ENCODE measurements at places on chromosomes 13 and 19.

DNA sequence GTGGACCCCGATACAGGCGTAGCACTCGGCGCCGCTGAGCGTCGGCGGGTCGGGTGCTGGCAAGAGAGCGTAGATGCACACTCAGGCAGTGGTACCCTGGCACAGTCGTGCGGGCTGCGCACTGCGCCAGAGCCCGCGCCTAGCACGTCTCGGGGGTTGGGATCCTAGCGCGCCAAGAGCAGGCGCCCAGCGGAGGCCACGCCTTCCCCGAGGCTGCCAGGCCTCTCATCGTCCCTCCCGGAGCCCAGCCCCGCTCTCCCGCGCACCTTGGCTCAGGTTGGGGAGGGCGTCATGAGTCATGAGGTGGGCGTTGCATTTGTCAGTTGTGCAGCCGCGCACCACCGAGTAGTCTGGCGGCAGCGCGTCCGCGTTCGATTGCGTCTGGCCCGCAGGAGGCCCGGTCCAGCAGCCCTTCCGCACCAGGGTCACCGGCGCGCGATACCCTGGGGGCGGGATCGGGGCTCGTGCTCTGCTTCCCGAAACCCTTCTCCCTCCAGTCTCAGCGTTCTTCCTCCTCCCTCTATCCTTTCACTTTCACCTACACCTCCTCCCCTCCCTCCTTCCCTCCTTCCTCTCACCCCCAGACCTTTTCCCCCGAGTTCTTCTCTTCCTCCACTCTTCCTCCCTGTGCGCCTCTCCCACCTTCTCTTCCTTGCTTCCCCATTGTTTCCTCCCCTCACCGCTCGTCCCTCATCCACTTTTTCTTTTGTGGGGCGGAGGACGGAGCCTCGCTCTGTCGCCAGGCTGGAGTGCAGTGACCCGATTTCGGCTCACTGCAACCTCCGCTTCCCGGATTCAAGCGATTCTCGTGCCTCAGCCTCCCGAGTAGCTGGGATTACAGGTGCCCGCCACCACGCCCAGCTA, 3.5 kb downstream of the LYPD5 start:
- no peak for DNase-seq

- no peak for DNase-seq
These were observed 5.5 kb upstream of the ADAMTS10 start for GRCh38 chr19:8615813-8616596.

DNA sequence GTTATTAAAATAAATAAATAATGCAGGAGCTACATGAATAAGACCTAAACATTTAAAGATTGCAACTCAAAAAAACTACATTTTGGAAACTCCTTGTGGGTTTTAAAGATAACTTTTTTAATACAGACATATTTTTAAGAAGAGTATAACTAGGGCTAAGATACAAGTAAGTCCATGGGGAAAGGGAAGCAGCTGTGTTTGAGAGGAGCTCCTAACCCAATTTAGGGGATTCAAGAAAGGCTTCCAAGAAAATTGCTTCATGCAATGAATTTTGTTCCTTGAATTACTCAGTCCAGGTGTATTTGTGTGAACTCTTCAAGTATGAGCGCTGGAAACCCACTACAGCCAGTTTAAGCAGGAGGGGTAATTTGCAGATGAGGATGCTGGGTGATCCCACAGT, 44.1 kb upstream of the C13orf42 start:
- DNase-seq, result no peak

DNA sequence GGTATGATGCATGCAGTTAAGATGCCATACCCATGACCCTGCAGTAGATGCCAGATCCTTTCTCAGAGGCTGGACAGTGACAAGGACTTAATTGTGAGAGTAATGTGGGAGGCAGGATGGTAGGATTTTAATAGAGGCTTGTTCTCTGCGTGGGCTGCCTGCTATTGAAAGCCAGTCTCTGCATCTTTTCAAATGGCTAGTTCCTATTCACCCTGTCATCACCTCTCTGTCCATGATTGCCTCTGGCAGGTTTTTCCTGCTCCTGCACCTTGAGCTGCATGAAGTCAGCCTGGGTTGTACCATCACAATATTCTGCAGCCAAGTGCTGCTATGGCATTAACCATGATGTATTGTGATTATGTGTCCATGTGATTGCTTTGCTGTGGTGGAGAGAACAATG, 440.5 kb downstream of the ITGBL1 start:
- no peak for DNase-seq

GRCh38 chr19:16377521-16377920, 52.9 kb downstream of the KLF2 start:
- DNase-seq, result no peak

DNA sequence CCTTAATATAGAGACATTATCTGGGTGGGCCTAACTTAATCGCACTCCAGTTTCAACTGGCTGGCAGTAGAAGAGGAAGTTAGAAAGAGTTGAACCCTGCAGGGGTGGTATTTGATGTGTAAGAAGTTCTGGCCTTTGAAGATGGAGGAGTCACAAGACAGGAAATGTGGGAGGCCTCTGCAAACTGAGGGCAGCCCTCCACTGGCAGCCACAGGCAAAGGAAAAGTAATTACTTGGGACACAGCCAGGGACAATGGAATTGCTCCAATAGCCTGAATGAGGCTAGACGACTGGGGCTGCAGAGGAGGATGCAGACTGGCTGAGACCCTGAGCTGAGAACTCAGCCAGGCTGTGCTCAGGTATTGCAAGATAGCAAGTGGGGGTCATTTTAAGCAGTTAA, 703.3 kb upstream of the ARGLU1 start:
- DNase-seq, result no peak

- DNase-seq, result no peak
These were observed 6.0 kb downstream of the PNMA8B start for GRCh38 chr19:46489445-46490272.

DNA sequence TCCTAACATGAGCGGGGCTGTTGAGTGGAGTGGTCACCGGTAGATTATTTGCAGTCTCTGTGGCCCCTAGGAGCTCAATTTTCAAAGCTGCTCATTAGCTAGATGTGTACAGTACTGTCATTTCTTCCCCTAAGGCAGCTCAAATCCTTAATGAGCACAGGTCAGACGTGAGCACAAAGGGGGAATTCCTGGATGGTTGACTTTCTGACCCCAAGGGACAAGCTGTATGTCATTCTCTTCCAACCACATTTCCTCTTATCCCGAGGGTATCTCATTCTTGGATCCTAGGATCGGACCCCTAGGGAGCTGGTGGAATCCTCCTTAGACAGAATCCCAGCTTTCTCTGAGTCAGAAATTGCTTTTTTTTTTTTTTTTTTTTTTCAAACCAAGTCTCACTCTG, 5.7 kb upstream of the OR7G3 start:
- DNase-seq, result no peak

DNA sequence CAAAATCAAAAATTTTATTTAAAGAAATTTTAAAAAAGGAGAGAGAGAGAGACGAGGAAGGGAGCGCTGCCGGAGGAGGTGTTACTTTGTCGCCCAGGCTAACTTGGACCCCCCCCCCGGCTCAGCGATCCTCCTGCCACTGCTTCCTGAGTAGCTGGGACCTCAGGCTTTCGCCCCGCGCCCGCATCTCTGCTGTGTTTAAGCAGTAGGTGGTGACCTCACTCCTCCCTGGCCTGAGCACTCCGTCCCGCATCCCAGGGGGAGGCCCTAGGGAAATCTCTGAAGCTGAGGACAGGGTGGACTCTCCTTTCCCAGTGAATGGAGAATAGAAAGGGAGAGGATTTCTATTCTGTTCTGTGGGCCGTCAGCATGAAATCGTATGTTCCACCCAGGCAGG, 485 bp upstream of the ZNF845 start:
- DNase-seq, result no peak

GRCh38 chr13:94369972-94370436, 109.5 kb downstream of the DCT start:
- no peak for DNase-seq

GRCh38 chr13:106836186-106836802, 268.4 kb upstream of the ARGLU1 start:
- no peak for DNase-seq

DNA sequence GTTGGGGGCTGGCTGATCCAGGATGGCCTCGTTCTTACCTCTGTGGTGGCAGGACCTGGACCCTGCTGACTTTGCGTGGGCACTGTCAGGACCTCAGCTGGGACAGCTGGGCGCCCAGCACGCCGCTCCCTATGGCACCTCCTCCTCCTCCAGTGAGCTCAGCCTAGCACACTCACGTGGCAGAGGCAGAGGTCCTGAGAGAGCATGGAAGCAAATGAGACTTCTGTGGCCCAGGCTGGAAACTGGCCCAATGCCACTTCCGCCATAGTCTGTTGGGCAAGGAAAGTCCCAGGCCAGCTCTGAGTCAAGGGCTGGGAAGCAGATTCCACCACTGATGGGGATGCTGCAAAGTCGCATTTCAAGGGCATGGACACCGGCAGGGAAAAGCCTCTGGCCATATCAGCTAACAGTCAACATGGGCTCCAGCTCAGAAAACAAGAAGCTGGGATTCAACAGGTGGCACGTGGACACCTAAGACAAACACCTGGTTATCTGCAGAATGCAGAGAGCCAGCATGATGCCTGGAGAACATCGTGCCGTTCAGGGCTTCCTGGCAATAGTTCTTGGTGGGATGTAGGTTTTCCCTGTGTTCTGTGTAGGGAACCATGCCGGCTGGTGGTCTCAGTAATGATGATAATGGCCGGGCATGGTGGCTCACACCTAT, 16.7 kb downstream of the MYBPC2 start:
- DNase-seq, result no peak

GRCh38 chr13:90690458-90691080, 656.9 kb upstream of the MIR17HG start:
- DNase-seq, result no peak

DNA sequence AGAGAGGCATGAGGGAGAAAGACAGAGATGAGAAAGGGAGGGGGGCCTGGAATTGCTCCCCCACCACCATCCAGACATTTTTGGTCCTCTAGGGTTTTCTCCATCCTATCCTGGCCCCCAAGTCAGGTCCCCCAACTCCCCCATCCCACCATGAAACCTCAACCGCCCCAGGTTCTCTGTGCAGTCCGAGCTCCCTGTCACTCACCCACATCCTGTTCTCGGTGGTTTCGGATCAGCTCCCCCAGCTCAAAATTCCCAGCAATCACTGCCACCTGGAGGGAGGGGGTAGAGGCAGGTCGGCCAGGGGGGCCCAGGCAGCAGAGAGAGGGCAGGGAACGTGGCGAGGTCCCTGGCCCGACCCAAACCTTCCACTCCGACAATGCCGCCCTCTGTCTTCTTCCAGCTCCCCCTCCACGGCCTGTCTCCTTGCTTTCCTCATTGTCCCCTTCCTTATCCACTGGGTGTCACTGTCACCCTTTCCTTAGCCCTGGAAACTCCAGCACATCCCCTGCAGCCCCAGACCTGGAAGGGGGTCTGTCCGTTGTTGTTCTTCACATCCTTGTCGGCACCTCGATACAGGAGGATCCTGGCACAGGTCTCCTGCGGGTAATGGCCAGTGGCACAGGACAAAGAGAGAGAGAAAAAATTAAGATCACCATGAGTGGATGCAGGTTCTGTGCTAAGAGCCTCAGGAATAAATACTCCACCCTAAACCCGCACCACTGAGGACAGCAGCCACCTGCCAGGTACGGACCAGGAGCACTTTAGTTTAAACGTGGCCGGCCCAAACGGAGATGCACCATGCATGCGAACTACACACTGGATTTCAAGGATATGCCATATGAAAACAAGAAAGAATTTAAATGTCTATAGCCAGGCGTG, 15.4 kb downstream of the SHANK1 start:
- no peak for DNase-seq

DNA sequence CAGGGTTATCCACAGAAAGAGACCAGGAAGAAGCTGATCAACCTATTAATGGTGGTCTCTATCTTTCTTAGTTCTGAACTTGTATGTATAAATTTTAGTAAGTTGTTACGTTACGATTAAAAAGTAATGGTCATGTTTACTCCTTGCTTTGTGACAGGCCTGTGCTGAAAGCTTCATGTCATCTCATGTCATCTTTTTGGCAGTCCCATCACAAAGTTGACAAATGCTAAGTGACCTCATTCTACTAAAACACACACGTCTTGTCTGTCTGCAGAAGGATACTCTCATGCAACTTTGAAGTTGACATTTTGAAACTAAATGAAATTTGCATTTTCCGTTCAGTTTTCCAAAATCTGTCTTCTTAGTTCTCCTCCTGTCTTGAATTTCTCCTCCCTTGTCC, 345.9 kb downstream of the DNAJC15 start:
- DNase-seq, result no peak

DNA sequence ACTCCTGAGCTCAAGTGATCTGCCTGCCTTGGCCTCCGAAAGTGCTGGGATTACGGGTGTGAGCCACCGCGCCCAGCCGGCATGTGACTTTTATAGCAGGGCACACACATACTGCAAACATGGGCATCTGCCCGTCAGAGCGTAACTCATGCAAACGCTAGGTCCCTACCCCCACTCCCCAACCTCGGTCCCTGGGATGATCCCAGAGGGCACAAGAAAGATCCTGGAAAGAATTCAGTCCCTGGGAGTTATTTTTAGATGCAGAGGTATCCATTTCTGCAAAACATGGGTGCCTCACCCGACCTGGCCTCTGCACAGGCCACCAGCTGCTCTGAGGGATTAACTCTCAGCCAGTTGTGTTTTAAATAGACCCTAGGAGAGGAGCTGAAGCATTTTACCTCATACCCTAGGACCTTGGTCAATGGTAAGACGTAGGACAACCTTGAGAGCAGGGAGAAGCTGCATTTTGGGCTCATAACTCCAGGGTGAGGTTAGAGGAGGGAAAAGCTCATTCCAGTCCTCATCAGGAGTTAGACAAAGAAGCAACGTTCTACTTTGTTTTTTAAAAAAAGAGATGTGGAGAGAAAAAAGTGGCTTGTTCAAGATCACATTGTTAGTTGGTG, 10.8 kb downstream of the TMEM38A start:
- no peak for DNase-seq

- no peak for DNase-seq
These were observed 752.3 kb downstream of the PCDH9 start for GRCh38 chr13:66477816-66478215.

DNA sequence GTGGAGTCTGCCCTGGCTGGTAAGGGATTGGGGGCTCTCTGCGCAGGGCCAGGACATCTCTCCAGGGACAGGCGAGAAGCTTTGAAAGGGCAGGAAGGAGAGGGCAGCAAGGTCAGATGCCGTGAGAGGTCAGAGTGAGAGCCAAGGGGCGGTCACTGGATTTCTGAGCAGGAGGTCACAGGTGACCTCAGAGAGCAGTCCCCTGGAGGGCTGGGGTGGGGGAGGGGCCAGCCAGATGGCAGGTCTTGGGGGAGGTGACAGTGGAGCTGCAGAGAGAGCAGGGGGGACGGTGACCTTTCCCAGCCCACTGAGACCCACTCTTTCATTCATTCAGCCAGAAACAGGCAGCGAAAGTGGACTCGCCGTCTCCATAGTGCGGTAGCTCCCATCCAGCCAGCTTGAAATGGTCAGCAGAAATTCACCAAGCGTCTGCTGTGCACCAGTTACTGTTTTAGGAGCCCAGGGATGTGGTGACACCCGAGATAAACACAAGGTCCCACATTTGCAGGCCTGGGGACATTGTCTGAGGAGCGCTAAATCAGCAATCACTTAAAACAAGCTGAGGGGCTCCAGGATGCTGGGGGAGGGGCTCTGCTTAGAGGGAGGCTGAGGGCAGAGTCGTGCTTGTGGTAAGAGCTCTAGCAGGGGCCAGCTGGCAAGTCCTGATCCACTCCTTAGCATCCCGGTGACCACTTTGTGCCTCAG, 10.2 kb downstream of the CARM1 start:
- DNase-seq, result no peak

- no peak for DNase-seq
These were observed 1.2 kb upstream of the DPY19L3 start for GRCh38 chr19:32404213-32404932.
